MCF 10A (cell line): ENCODE measurements at places on chromosomes 3 and 15. TPM values are rescaled to one million over a fixed set of nuclear protein-coding genes. Genes with fewer than 3 reads are reported as not detected.

The CPN2 gene
- not detected in 2 replicates for total RNA-seq

DNA sequence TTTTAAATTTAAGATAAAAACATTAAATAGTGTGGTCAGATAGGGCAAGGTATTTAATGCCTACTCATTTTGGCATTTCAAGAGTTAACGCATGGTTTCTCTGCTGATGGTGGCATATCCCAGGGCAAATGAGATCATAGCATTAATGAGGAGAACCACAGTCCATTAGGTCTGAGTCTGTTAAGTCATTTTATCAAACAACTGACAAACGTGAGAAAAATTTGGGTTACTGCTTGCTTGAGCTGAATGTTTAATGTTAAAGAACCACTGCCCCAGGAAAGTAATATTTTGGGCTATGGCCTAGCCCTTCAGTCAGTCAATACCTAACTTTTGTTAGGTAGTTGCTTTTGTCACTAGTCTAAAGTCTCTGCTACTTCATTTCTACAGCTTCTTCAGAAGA lies 37.9 kb upstream of the SLC2A2 start:
- DNase-seq: no peak

GRCh38 chr3:129318921-129319320 lies 40.3 kb downstream of the HMCES start:
- DNase-seq: no peak

GRCh38 chr3:46656778-46657556 lies 36.5 kb downstream of the ALS2CL start:
- no peak for DNase-seq

- no peak for DNase-seq
Measured at GRCh38 chr3:79184251-79184650, 583.5 kb downstream of the ROBO1 start.

GRCh38 chr3:81554388-81554787 lies 207.1 kb downstream of the GBE1 start:
- no peak for DNase-seq
